ENCODE measurements at places on chromosomes 6 and 20.
A peak's percentile ranks its signal among the peaks of the same experiment; 100 is the strongest.

DNA sequence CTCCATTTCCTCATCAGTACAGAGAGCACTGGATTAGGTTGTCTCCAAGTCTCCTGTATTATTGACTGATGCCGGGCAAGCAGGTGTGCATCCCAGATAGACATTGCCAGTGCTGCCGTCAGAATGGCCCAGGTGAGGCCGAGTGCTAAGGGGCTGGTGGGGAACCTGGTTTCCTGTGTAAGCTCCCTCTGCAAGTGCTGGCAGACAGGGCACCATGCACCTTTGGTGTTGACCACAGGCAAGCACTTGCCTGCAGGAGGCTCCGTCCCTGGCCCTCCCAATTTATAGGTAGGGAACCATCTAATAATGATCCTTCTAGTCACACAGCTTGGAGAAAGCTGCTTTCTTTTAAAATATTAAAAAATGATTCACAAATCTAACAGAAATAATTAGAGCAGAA is 747 bp downstream of the GABRR1 start:
- DNase-seq, result no peak

DNA sequence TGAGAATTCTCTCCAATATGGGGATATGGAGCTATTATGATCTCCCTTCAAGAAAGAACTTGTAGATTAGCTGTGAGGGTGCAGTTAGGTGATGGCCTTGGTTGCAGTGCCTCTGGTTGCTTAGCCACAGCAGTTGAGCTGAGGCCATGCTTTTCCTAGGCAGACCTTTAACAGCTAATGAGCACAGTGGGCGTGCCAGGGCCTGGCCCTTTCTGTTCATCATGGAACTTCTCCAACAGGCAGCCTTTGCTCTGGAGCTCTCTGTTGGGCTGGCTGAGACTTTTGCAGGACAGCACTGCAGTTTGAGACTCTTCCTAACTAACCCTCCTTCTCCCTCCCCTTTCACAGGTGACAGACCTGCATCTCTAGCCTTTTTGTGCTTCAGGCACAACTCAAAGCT is 39.7 kb upstream of the TMEM170B start:
- no peak for DNase-seq

DNA sequence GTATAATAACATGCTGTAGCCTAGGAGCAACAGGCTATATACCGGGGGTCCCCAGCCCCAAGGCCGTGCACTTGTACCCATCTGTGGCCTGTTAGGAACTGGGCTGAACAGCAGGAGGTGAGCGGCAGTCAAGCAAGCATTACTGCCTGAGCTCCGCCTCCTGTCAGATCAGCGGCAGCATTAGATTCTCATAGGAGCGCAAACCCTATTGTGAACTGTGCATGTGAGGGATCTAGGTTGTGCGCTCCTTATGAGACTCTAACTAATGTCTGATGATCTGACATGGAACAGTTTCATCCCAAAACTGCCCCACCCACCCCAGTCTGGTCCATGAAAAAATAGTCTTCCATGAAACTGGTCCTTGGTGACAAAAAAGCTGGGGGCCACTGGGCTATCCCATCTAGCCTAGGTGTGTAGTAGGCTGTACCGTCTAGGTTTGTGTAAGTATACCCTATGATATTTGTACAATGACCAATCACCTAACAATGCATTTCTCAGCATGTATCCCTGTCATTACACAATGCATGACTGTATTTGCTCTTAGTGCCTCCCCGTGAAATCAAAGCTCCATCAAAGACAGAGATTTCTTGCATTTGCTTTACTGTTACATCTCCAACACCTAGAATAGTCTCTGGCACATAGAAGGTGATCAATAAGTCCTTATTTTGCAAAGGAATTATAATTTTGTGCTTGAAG is 30.8 kb downstream of the NHSL1 start:
- peak; percentile 23 for DNase-seq

- DNase-seq, result no peak
These were observed 354.4 kb upstream of the RSPO3 start for GRCh38 chr6:126764104-126764503.

- DNase-seq, result no peak
These were observed 77.9 kb downstream of the MYB start for GRCh38 chr6:135258970-135259369.

DNA sequence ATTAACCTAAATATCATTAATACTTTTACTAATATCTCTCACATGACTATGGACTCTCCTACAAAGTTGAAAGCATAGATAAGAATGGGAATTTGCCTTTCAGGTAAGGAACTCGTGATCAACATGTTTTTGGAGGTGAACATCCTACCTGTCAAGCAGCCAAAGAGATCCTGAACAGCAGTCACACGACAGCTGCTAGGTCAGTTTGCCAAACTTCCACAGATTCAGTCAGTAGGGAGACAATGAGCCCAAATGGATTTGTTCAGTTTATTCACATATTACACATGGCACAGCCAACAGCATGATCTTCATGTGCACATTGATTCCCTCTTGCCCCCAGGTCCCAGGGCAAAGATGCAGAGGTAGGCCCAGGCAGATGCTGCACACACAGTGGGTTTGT is 86.1 kb upstream of the LOC128125822 start:
- DNase-seq, result no peak

GRCh38 chr6:72975352-72975752 is 249.9 kb downstream of the KHDC1L start:
- no peak for DNase-seq

GRCh38 chr6:140572129-140572528 is 1197.7 kb upstream of the CITED2 start:
- no peak for DNase-seq

- no peak for DNase-seq
These were observed 12.9 kb upstream of the IYD start for GRCh38 chr6:150355932-150356331.

GRCh38 chr6:29561091-29561490 is 1.6 kb upstream of the UBD start:
- DNase-seq, result no peak

- DNase-seq, result no peak
These were observed 442.2 kb upstream of the MAN1A1 start for GRCh38 chr6:119791736-119792135.

DNA sequence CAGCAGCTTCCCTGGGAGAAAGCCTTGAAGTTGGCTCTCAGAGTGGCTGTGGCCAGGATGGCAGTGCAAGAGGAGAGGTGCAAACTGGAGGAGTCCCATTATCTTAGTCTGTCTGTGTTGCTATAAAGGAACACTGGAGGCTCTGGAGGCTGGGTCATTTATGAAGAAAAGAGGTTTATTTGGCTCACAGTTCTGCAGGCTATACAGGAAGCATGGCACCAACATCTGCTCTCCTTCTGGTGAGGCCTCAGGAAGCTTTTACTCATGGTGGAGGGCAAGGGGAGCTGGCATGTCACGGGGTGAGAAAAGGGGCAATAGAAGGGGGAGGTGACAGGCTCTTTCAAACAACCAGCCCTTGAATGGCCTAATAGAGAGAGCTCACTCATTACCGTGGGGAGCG is 47.1 kb downstream of the PSMG4 start:
- DNase-seq, result peak; percentile 2

GRCh38 chr20:45937765-45938164 is 3.3 kb downstream of the PCIF1 start:
- DNase-seq, result no peak

GRCh38 chr20:17394411-17394810 is 136.8 kb downstream of the BFSP1 start:
- no peak for DNase-seq

DNA sequence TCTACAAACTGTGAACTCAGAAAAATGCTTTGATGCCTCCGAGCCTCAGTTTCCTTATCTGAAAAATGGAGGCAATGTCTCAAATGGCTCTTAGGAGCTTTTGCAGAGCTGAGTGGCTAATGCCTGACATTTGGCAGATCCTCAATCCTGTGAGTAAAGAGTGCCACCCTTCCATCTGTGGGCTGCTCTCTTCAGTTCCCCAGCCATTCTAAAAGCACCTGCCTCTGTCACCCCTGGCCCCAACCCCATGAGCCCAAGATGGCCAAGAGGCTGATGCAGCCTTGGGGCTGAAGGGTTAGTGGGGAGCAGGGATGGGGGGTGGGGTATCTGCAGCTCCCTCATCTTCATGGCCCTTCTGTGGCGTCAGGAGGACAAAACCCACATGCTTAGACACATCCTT is 14.5 kb upstream of the GUCA1A start:
- no peak for DNase-seq

GRCh38 chr6:50819904-50820868 is 1.5 kb downstream of the TFAP2B start:
- DNase-seq, result no peak

DNA sequence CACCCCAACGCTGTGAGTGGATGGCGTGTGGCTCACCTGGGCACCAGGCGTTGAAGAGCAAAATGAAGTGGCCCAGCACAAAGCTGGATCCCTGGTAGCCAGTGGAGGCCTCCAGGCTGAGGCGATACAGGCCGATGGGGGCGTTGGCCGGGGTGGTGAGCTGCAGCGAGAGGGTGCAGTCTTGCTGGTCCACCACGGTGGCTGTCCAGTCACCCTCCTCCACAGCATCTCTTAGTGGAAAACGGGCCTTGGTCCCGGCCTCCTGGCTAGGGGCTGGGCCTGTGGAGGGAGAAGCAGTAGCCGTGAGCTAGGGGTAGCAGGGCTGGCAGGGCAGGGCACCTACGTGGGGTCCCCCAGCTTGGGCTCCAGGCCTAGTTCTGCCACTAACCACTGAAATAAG is 9.3 kb downstream of the TGM2 start:
- no peak for DNase-seq

DNA sequence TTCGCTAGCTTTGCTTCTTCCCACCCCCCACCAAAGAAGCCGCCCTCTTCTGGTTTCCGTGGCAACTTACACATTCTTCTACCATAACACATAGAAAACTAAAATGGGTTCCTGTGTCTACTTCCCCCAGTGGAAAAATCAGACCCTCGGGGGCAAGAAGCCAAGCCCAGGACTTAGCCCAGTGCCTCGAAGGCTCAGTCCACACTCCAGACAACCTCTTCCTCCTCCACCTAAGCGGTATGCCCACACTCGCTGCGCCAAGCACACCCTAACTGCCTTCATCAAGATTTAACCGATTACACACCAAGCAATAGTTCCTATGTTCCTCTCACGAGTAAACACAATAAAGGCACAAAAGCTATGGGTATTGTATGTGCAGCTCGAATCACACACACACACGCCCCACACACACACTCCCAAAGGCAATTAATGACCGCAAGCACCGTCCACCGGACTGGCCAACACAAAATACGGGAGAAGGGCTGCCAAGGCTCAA is 537 bp downstream of the PPIL4 start:
- DNase-seq, result no peak

- DNase-seq, result no peak
These were observed 78.5 kb upstream of the TRDN start for GRCh38 chr6:123715006-123715863.

DNA sequence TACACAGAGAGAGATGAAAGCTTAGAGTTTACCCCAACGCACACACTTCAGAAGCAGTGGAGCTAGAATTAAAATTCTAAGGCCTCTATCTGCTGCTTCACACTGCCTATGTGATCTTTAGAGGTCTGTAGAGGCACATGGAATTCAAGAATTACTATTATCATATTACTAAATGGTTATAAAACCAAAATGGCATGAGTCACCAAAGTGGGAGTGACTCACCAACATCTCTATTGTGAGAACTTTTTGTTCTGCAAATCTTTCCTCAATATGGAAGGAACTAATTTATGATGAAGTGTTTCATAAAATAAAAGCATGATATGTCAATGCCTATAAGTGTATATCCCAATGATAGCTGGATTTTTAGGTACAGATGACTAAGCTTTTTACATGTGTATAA is 28.5 kb upstream of the TMEM244 start:
- no peak for DNase-seq

DNA sequence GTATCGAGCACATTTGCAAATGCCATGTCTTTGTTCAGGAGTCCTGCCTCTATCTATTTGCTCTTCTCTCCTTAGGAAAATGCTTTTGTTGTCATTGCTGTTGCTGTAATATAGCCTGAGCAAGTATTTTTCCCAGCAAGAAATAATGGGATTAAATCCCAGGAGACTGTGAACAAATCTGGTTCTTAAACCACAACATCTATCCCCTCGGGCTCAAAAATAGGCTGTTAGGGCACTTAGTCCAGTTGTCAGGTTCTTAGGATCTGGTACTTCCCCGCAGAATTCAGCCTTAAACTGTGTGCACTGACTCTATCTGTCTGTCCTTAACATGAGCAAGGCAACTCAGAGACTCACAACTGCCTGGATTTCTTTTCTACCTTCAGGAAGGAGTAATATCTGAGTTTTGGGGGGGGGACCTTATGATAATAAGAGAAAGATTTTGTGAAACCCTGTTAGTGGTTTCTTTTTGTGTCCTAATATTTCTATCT is 437.5 kb downstream of the HTR1B start:
- DNase-seq, result no peak

- peak; percentile 60 for DNase-seq
These were observed 11.9 kb downstream of the CD40 start for GRCh38 chr20:46129955-46130481.

- no peak for DNase-seq
These were observed 134.2 kb upstream of the BMP5 start for GRCh38 chr6:56009636-56010035.

GRCh38 chr20:32539817-32540675 is 45.1 kb downstream of the NOL4L start:
- DNase-seq, result peak; percentile 22

- DNase-seq, result no peak
These were observed 6.0 kb downstream of the SDC4 start for GRCh38 chr20:45341939-45342854.

- DNase-seq, result no peak
These were observed 47.2 kb downstream of the SLC9A8 start for GRCh38 chr20:49859807-49860206.

DNA sequence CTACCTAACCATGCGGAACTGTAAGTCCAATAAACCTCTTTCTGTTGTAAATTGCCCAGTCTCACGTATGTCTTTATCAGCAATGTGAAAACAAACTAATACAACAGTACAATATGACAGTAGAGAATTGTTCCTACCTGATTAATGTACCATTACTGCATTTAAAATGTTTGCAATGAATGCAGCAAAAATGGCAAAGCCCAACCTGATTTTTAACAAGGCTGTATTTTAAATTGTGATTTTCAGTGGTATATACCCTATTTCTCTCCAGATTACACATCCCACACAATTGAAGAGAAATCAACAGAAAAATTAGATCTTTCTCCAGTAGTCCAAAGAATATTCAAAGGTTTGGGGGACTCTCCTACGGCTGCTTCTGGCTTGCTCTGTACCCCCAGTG is 3.3 kb upstream of the PCSK2 start:
- DNase-seq, result no peak

DNA sequence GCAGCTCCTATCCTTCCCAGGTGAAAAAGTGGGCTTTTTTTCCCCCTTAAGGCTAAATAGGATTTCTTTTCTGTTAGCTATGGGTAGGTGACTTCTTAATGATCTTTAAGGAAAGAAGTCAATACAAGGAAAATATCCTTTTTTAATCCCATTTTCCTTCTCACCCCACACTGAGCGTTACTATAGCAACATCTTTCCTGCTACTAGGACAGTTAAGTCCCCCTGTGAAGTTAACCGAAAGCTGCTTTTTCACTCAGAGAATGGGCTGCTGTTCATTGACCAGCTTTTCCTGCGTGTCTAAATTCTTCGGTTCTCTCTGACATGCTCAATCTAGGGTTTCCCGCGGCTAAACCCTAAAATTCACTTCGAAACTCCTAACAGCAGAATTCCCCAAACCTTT is 173.1 kb upstream of the AGPAT4 start:
- no peak for DNase-seq

- no peak for DNase-seq
These were observed 535.1 kb downstream of the UTRN start for GRCh38 chr6:144820270-144820669.
